NCI-H82 (cell line): ENCODE measurements at places on chromosomes 1 and 21.

DNA sequence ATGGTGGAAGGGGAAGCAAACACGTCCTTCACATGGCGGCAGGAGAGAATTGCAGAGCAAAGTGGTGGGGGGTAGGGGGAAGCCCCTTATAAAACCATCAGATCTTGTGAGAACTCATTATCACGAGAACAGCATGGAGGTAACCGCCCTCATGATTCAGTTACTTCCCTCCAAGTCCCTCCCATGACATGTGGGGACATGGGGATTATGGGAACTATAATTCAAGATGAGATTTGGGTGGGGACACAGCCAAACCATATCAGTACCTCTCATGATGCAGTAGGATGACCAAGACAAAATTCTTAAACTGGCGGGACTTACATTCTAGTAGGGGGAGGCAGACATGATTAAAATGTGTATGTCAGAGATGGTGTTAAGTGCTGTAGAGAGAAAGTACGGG lies 38.8 kb downstream of the WNT4 start:
- no peak for DNase-seq

DNA sequence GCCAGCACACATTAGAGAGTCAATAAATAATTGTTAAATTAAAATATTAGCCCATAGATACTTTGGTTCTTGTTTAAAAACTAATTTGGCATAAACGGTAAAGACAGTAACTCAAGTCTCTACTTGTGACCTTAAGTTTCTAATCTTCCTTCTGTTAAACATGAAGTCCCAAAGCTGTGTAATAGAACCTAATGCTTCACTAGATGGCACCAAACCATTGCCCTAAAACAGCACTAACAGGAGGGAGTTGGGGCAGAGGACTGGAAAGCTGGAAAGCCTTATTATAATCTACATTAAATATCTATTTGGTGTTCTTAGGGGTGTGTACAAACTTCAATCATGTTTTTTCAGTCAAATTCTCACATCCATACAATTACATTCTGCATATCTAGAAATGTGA lies 176.7 kb downstream of the OLFM3 start:
- DNase-seq, result peak; percentile 84

GRCh38 chr1:203163891-203164635 lies 11.6 kb downstream of the MYBPH start:
- no peak for DNase-seq

DNA sequence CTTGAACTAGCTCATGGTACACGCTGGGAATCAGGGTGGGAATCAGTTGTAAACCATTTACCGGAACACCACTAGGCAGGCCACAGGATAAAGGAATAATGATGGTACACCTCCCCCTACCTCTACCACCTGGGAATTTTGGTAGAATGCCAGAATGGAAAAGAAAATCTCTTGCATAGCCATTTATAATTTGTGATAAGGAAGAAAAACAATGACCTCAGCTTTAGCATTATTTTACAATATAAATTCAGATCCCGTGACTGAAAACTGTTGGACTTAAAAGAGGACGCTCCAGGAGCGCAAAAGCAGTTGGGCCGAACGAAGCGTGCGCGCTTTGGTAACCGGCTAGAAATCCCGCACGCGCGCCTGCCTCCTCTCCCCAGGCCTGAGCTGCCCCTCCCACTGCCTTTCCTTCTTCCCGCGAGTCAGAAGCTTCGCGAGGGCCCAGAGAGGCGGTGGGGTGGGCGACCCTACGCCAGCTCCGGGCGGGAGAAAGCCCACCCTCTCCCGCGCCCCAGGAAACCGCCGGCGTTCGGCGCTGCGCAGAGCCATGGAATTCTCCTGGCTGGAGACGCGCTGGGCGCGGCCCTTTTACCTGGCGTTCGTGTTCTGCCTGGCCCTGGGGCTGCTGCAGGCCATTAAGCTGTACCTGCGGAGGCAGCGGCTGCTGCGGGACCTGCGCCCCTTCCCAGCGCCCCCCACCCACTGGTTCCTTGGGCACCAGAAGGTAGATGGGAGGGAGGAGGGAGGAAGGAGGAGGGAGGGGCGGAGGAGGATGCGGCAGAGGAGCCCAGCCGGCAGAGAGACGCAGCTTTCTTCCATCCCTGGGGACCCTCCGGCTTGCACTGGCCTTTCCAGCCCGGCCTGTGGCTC lies at the start of gene CYP4X1:
CYP4X1 (plus strand) TSS at position 402 of the 873 bp plus-strand sequence; CDS start at position 551, 149 bp downstream.
- peak; percentile 60 for DNase-seq

DNA sequence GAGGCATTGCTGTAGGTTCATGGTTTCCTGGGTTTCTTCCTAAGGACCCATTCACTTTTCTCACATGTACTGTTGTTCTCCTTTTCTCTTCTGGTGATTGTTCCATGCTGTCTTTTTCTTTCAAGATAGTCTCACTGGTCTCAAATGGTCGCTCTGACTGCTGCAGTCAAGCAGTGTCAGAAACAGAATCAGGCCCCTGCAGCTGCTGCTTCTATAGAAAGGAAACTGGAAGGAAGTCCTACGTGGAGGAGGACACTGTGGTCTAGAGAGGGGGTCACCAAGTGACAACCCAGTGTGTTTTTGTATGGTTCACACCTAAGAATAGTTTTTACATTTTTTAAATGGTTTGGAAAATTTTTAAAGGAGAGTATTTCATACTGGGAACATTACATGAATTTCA lies 2.4 kb downstream of the NECAP2 start:
- no peak for DNase-seq

- peak; percentile 55 for DNase-seq
Observed at GRCh38 chr1:165162671-165163241, 193.8 kb downstream of the LMX1A start.

GRCh38 chr1:19341201-19342061 lies 29.3 kb downstream of the SLC66A1 start:
- peak; percentile 87 for DNase-seq

GRCh38 chr1:1232796-1233566 lies 944 bp downstream of the B3GALT6 start:
- no peak for DNase-seq

GRCh38 chr1:84632673-84633434 lies 57.4 kb downstream of the SSX2IP start:
- DNase-seq, result no peak
